ENCODE measurements at places on chromosomes 1 and 21.

GRCh38 chr1:112544751-112545150 lies 36.0 kb downstream of the WNT2B start:
- no peak for DNase-seq

- DNase-seq = no peak
Measured at GRCh38 chr1:184792450-184792969, 37.9 kb upstream of the EDEM3 start.

DNA sequence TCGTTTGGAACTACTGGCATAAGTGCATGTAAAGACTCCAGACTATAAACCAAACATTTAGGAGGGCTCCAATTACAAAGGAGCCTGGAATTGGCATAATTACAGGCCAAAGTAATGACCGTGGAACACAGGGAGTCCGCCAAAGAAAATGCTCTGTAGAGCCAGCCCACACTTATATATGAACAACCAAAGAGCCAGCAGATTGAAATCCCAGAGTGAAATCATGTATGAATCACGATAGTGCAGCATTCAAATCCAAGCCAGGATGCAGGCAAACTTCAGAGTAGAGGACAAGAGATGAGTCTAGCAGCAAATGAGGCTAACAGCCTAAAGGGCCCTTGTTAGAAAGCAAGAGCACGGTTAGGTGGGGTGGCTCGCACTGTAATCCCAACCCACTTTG lies 13.1 kb downstream of the VPS26C start:
- DNase-seq = no peak

- no peak for DNase-seq
Measured at GRCh38 chr1:48695161-48695560, 81.5 kb downstream of the BEND5 start.

DNA sequence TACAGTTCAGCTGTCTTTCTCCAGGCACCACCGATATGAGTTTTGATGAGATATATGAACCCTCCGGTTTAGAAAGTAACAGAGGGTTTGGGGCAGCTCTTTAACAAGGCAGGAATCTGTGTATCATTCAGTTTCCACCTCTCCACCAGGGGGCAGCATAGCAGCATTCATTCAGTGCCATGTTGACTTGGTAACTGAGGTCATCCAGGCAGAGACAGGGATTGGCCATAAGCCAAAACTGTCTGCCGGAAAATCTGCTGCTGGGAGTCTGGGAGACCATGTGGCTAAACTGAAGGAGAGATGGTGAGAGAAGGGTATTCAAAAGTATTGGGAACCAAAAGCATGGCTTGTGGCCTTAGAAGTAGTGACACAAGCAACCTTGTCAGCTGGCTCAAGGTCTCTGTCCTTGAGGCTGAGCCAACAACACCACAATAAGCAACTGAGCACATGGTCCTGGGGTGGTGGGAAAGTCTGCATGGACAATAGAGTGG lies 98.5 kb downstream of the LMX1A start:
- DNase-seq = peak; percentile 6

DNA sequence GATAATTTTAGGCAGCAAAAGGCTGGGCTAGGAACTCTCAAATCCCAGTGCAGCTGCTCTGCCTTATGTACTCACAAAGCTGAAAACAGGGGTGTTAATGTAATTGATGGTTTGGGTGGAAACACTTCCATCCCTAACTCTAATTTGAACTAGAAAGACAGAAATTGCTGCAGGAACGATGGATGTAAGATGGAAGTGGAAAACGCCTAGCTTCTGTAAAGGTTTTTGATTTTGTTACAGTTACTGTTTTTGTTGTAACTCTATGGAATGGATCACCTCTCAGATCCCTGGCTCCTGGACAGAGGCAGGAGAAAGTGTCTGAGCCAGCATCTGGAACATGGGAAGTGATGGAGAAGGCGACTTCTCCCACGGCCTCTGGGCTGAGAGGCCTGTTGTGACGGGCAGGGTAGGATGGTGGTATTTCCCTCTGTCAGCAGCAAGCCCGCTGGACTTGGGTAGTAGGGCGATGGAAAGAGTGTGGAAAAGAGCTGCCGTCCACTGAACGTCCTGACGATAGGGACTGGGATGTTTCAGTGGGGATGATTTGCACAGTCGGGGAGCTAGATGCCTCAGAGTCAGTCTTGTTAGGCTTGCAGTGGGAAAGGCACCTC lies 1.6 kb downstream of the TRAF5 start:
- DNase-seq = no peak

DNA sequence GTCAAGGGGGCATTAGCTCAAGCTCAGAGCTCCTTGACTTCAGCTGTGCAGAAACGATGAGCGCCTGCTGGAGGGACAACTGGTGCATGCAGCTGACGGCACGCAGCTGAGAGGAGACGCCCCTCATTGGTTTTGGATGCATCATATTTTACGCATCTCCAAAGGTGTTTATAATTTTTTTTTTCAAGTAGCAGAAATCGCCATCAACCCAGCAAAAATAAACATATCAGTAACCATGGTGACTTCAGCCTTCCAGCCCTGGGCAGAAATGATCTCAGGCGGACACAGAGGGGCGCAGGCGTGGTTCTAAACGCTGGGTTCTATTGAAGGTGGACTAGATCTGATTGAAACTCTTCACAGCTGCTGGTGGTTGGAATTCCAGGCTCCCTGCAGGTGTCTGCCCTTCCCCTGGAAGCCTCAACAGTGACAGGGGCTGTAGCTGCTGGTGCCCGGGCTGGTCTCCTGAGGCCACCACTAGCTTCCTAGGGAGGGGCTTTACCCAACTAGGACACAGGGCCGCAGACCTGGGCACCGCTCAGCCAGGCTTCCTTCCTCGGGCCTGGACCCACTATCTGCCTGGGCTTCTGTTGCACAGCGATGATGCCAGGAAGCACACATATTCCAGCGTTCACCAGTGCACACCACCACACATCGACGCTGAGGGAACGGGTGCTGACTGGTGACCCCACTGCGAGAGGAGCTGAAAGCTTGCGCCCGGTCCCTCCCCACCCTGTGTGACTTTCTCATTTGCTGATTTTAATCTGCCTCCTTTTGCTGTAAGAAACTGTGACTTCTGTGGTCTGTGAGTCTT lies 63.7 kb upstream of the ABCG1 start:
- no peak for DNase-seq

DNA sequence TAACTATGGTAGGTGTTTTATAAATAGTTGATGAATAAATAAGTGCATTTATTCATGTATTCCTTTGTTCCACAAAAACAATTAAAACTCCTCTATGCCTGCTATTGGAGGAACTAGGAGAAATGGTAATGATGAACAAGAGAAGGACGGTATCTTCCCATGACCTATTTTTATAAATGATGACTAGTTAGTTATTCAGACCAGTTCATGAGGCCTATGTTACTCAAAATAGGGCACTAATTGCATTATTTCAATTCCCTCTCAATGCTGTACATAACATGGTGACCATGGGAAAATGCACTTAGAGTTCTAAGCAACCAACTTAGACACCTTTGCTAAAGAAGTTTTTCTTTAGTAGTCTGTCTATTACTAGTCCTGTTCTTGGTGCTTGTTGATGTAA lies 53.1 kb downstream of the XCL1 start:
- no peak for DNase-seq

DNA sequence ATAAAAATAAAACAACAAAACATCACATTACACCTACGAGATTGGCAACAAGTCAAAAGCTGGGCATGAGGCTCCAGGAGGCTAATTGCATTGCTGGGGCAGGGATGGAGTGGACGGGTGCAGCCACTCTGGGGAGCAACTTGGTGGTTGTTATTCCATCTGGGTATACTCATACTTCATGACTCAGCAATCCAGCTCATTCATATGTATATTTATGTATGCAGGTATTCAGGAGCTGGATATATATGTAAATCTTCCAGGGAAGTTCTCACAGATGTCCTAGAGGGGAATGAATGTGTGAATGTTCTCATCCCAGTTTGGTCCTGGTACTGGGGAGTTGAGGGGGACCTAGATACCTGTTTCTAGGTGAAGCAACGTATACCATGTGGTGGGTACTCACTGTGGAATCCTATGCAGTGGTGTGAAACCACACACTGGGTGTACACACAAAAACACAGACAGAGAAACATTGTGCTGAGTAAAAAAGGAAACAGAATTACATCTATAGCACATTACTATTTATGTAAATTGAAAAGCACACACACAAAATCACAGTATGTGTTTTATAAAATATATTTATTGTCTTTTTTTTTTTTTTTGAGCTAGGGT lies 79.7 kb upstream of the RAB4A start:
- no peak for DNase-seq

DNA sequence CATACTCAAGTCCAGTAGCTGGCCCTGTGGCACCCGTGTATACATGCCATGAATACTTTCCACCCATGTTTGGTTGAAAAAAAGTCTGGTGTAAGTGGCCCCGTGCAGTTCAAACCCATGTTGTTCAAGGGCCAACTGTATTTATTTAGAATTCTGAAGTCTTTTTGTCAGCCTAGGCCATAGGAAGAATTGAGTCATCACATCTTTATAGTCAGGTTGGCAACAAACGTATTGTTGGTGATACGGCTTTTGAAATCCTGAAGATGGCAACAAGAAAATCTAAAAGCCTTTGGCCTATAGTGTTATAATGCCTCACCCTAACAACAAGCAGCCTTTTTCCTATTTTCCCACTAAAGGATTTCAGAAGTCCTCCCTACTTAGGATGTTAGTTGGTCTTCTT lies 363.6 kb downstream of the PLPP3 start:
- no peak for DNase-seq

DNA sequence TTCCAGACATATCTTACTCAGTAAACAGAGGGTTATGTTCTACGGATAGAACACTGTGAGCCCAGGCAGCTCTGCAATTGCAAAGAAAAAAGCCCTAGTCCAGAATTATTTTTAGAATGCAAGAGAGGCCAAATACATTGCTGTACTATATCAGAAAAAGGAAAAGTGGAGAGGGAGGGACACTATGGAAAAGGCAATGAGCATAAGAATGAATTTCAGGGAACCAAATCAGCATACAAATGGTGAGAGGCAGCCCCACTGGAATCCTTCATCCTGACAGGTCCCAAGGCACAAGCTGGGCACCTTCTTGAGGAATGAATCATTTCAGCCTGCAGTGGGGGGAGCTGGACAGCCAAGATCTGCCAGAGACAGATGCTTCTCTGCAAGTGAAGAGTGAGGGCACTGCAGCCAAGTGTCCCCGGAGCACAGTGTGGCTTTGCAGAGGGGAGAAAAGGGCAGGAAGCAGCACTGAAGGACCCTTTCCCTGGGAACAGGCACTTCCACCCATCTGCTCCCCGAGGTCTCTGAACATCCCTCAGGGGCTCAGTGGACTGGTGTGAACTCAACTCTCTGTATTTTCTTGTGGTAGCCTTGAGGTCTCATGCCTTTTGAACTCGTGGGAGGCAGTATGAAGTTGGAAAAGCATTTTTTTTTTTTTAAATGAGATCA lies 115.6 kb downstream of the XCL2 start:
- no peak for DNase-seq

GRCh38 chr1:232636799-232637198 lies 6.9 kb upstream of the SIPA1L2 start:
- no peak for DNase-seq

DNA sequence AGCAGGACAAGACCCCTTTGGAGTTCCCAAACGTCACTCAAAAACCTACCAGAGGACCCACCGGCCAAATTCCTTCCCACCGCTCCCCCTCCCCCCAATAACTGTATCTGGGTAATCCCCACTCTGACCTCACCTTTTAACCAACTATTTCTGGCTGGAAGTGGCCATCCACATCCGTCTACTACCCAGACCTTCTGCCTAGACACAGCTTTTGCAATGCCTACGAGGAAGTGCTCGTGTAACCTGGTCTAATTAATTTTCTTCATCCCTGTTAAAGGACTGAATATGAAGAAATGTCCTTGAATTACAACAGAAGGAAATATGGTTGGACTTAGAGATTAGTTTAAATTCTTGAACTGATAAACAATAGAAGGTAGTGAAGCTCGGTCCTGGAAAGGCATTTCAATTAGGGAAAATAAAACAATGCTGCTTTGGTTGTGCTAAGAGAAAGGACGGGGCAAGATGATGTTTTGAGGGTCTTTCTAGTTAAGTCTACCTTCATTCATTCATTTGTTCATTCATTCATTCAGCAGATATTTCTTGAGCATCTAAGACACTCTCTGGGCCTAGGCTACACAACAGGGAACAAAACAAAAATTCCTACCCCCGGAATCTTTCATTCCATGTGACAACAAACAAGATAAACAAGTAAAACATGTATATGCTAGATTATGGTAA lies 18.8 kb downstream of the AVPR1B start:
- no peak for DNase-seq

GRCh38 chr21:27371115-27371974 lies 404.5 kb upstream of the ADAMTS5 start:
- DNase-seq = no peak

GRCh38 chr1:23763041-23763577 lies 15.1 kb upstream of the PITHD1 start:
- DNase-seq = no peak

GRCh38 chr1:89843273-89844130 lies 22.7 kb downstream of the LRRC8D start:
- DNase-seq = peak; percentile 73

GRCh38 chr1:66671455-66671854 lies 80.8 kb upstream of the DYNLT5 start:
- DNase-seq = no peak

- no peak for DNase-seq
Measured at GRCh38 chr1:41983451-41983850, 64.7 kb upstream of the HIVEP3 start.

- DNase-seq = no peak
Measured at GRCh38 chr1:199522936-199523335, 504.6 kb upstream of the NR5A2 start.

- no peak for DNase-seq
Measured at GRCh38 chr1:211985556-211986264, 49.6 kb downstream of the INTS7 start.

DNA sequence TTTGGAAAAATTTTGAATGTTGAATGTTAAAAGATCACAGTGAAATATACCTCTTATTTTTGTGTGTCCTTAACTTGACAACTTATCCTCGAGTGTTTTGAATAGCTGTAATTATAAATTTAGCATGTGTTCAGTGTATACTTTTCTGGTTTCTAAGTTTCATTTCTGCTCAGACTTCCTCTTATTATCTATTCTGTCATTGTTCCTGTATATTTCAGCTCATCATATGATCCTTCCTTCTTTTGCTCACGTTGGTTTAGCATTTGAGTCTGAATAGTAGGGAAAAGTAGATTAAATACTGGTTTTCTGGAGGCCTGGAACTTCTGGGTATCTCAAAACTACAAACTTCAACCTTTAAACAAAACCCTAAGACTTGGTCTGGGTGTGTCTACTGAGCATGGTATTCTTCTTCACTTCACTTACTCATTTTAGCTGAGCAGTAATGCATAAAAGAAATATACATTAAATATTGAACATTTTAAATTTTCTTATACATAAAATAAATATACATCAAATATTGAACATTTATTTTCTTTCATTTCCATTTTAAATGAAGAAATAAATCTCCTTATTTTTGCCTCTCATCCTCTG lies 3.3 kb upstream of the ATP6V1G3 start:
- no peak for DNase-seq

- DNase-seq = no peak
Measured at GRCh38 chr1:36754366-36754765, 271.7 kb upstream of the CSF3R start.

- DNase-seq = no peak
Measured at GRCh38 chr1:225888898-225889601, at the start of gene LEFTY1. Gene LEFTY1 (minus strand): TSS chr1:225889146. CDS start chr1:225889066, 80 bp downstream.

- DNase-seq = peak; percentile 71
Measured at GRCh38 chr1:108646648-108647269, 14.1 kb downstream of the HENMT1 start.

- no peak for DNase-seq
Measured at GRCh38 chr1:209704584-209704983, at the start of gene HSD11B1. Gene HSD11B1 (plus strand): TSS chr1:209704846. CDS start chr1:209704943, 97 bp downstream.

GRCh38 chr1:30508611-30509010 lies 214.8 kb downstream of the MATN1 start:
- no peak for DNase-seq

GRCh38 chr1:62176597-62177312 lies 17.9 kb upstream of the L1TD1 start:
- no peak for DNase-seq

All from activated CD4-positive, alpha-beta T cell treated with anti-CD3 and anti-CD28 coated beads, Interleukin-2, amount 50 U/mL, for 4 hours (primary cell).